ENCODE measurements at places on chromosomes 4 and X.

- no peak for DNase-seq
Observed at GRCh38 chrX:101605146-101605545, 12.7 kb downstream of the ARMCX6 start.

DNA sequence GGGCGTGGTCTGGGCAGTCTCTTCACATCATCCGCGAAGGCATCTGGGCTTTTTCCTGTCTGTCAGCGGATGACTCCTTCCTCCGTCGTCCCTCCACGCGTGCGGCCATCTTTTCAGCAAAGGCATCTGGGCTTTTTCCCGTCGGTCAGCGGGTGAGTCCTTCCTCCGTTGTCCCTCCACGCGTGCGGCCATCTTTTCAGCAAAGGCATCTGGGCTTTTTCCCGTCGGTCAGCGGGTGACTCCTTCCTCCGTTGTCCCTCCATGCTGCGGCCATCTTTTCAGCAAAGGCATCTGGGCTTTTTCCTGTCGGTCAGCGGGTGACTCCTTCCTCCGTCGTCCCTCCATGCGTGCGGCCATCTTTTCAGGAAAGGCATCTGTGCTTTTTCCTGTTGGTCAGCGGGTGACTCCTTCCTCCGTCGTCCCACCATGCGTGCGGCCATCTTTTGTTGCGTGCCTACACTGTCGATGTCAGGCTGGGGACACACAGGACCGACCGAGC lies 12.3 kb upstream of the TMEM271 start:
- DNase-seq = no peak

GRCh38 chr4:3262208-3263052 lies 13.5 kb downstream of the MSANTD1 start:
- DNase-seq = no peak

GRCh38 chrX:131219271-131219670 lies 69.8 kb downstream of the IGSF1 start:
- no peak for DNase-seq

DNA sequence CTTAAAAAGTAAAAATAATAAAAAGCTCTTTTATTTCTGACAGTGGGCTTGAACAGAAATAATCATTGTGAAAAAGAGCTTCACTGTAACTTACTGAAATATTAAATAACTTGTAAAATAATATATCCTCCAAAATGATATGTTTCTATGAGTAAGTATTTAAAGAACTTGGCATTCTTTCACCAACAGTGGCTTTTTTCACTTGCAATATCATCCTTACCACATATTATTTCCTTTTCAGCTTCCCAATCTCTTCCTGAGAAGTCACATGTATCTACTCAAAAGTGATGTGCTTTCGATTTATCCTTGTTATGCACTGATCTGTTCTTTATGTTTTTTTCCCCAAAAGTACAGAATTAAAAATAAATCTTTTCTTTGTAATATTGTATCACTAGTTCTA lies 2.2 kb upstream of the PCDH18 start:
- no peak for DNase-seq

DNA sequence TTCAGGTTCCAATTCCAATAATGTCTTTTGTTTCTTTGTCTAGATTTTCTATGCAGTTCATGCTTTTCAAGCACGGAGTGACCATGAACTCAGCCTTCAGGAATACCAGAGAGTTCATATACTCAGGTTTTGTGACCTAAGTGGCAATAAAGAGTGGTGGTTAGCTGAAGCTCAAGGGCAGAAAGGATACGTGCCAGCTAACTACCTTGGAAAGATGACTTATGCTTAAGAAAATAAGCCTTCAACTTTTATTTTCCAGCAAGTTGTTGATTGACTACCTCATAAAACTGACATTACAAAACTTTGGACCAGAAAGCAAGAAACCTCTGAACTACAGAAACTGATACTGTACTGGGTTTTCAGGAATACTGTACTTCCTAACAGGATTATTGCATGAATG lies 30.8 kb downstream of the INTS12 start:
- no peak for DNase-seq

DNA sequence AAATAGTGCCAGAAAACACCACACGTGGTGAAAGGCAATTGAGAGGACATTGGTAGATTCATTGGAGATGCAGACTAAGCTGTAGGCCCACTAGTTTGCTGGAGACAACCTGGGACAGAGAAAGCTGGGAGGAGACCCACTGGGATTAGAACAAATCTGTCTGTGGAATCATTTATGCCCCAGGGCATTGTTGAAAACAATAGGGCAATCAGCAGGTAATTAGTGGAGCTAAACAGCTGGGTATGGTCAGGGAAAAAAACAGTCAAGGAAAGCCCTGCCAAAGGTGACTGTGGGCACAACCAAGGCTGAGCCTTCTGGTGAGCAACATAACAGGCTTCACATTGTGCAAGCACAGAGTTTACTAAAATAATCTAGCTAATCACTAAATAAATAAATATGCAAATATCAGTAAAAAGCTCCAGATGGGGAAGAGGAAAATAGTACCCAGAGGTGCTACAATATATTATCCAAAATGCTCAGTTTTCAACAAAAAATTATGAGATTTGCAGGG lies 9.0 kb downstream of the TCEAL3 start:
- DNase-seq = no peak

DNA sequence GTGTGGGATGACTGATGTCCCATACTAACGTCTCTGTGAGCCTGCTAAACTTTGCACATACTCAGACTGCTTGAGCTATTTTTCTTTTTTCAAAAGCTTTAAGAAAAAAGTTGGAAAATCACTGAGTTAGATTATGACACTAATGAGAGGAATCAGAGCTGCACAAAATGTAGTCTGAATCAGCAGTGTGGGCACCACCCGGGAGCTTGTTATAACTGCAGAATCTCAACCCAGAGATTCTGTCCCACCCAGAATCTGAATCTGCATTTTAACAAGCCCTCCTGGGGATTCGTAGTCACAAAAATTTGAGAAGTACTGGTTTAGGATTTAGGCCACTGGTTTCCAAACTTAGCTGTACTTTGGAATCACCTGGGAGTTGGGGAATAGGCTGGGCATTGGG lies 102.1 kb upstream of the MID1IP1 start:
- DNase-seq = no peak

GRCh38 chr4:105657117-105657765 lies 51.2 kb downstream of the INTS12 start:
- DNase-seq = no peak

DNA sequence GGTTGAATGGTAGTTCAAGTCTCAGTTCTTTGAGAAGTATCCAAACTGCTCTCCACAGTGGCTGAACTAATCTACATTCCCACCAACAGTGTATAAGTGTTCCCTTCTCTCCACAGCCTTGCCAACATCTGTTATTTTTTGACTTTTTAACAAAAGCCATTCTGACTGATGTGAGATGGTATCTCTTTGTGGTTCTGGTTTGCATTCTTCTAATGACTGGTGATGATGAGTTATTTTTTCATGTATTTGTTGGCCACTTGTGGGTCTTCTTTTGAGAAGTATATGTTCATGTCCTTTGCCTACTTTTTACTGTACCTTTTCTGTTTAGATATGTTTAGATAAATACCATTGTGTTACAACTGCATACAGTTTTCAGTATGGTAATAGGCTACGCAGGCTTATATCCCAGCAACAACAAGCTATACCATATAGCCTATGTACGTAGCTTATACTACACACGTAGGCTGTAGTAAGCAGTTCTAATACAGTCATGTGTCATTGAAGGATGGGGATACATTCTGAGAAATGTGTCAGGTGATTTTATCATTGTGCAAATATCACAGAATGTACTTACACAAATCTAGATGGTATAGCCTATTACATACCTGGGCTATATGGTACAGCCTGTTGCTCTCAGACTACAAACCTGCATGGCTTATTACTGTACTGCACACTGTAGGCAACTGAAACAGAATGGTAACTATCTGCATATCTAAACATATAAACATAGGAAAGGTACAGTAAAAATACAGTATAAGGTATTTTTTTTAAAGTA lies 28.1 kb downstream of the KLHL8 start:
- DNase-seq = no peak

DNA sequence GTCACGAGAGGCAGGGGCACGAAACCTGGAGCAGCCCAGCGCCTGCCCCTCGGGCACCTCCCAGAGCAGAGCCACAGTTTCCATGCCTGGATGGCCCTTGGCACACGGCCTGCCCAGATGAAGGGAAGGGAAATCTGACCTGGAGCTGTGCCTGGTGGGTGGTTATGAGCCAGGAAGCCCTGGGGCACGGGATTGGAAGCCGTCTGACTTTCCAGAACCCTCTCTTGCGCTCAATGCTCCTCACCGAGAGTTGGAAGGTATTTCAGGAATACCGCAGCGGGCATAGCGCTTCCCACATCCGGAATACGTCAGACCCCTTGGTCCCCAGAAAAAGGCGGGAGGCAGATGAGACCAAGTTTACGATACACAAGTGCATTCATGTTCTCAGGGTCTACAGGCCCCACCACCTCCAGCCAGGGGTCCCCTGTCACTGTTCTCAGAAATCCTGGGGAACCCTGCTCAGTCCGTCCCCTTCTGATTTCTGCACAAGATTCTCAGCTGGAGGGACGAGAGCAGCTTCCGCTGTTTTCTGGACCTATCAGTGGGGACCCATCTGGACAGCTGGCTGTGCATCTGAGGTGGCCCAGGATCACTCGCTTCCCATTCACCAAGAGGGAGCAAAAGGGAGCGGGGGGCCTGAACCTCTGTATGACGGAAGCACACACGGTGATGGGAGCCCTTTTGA lies 172.9 kb downstream of the AFAP1 start:
- no peak for DNase-seq

GRCh38 chr4:128060121-128060698 lies 902 bp upstream of the LARP1B start:
- no peak for DNase-seq

DNA sequence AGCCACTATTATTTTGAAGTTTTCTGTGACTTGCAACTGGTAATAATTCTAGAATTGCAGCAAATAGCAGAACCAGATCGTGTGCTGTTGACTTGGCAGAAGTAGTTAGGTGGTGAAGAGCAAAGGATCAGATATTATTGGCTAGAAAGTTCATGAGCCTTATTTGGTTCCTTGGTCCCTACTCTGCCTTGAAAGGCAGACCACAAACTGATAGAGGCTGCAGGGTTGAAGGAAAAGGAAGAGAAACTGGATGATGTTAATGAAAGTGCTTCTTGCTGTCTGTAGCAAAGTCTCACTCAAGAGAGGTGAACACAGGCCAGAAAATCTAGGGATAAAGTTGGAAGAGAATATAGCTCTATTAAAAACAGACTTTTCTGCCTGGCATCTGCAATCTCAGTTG lies 41.2 kb upstream of the RNF150 start:
- DNase-seq = no peak

- no peak for DNase-seq
Observed at GRCh38 chrX:121635141-121635540, 587.7 kb downstream of the GLUD2 start.

- DNase-seq = no peak
Observed at GRCh38 chr4:8874896-8875680, 3.4 kb upstream of the HMX1 start.

GRCh38 chr4:1216869-1217294 lies 32.0 kb downstream of the CTBP1 start:
- no peak for DNase-seq

GRCh38 chr4:83207497-83208101 lies 77.0 kb downstream of the COQ2 start:
- DNase-seq = no peak

DNA sequence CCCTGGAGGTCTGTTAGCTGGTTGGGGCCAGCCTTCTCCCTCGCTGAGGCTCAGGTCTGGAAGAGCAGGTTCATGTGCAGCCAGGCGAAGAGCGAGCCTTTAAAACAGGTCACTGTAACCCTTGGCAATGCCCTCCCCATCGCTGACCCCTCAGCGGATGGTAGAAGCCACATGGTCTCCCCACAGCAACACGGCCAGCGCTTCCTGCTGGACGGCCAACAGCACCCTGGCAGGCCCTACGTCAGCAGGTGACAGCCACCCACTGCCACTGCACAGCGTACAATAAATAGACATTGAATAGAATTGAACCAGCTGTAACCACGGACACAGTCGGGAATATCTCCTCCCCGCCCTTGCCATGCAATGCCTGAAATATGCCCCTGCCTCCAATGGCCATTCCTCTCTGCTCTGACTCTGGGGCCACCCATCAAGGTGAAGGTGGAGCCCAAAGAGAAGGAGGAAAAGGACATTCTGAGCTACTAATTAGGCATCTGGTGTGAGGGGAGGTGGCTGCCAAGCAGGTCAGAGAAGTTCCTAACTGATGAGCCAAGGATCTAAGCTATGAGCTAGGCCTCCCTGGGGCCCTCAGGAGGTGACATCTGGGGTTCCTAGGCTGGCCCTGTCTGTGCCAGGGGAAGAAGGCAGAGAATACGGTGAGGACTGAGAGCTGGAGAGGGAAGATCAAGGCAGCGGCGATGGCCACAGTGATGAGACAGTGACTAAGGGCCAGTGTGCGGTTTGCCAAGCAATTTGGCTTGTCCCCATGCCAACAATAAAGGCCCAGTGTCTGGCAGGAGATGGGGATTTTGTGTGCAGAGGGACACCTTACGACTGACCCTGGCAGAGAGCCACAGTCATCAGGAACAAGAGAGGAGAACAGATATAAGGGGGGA lies 202.3 kb downstream of the BCOR start:
- no peak for DNase-seq

GRCh38 chr4:17517664-17518063 lies 2.7 kb downstream of the CLRN2 start:
- DNase-seq = no peak

DNA sequence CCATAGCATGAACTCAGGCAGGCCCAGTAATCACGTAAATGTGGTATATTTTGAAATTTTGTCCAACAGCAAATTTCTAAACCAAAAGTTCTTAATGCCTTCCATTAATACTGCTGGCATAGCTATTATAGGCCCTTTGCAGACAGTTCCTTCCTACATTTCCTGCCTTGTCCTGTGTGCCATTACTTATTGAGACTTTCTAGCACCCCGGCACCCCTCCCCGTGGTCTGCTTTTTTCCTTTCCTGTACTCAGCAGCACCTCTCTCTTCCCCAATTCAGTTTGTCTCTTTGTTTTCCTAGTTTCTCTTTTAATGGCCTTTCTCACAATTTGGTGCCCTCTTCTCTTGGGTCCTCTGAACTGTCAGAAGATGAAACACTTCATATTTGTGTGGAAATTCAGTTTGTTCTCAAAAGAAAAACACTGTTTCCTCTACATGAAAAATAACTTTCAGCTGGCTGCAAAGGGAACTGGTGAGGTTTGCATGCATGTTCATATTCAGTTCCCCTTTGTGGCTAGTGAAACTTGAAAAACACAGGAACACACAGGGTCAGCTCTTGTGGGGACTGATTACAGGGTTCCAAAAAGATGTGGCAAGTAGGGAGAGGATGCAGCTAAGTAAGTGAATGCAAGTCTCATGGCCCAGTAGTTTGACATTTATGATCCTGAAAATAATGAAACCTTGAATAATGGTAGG lies 17.1 kb downstream of the GPR34 start:
- DNase-seq = no peak

GRCh38 chr4:168691631-168692369 lies 194.9 kb downstream of the PALLD start:
- DNase-seq = no peak
